ENCODE measurements at places on chromosomes 16 and 17. TPM values are rescaled to one million over a fixed set of nuclear protein-coding genes. Genes with fewer than 3 reads are reported as not detected.

TSPOAP1 gene
- total RNA-seq, result 76.8 TPM

C16orf92 gene
- not detected for total RNA-seq

LPCAT2 gene
- 12.5 TPM for total RNA-seq

KRT33A gene
- not detected for total RNA-seq

FBXO39 gene
- 1.6 TPM for total RNA-seq

PDP2 gene
- total RNA-seq, result 20.1 TPM

TNFRSF12A gene
- 5.7 TPM for total RNA-seq

KRTAP9-2 gene
- not detected for total RNA-seq

ARL4D gene
- total RNA-seq, result 5.6 TPM

SPATA32 gene
- total RNA-seq, result 0.16 TPM

OTOP3 gene
- total RNA-seq, result not detected

FTO gene
- total RNA-seq, result 66.4 TPM

AOC2 gene
- 2.7 TPM for total RNA-seq

NOG gene
- not detected for total RNA-seq

CD300E gene
- not detected for total RNA-seq

TEX14 gene
- 0.23 TPM for total RNA-seq

HSPB9 gene
- total RNA-seq, result not detected

NPIPA8 gene
- total RNA-seq, result 1.4 TPM

TMC5 gene
- not detected for total RNA-seq

PRAC2 gene
- total RNA-seq, result not detected

RNU2-1 gene
- total RNA-seq, result 6,735 TPM

ASGR2 gene
- not detected for total RNA-seq

SLC43A2 gene
- total RNA-seq, result 0.43 TPM

RPRML gene
- not detected for total RNA-seq

GAS7 gene
- total RNA-seq, result 0.18 TPM

ZFHX3 gene
- total RNA-seq, result 1.2 TPM

MYH8 gene
- total RNA-seq, result not detected
